HS-5 (cell line): ENCODE measurements at places on chromosomes 6 and 20.
A peak's percentile ranks its signal among the peaks of the same experiment; 100 is the strongest.

DNA sequence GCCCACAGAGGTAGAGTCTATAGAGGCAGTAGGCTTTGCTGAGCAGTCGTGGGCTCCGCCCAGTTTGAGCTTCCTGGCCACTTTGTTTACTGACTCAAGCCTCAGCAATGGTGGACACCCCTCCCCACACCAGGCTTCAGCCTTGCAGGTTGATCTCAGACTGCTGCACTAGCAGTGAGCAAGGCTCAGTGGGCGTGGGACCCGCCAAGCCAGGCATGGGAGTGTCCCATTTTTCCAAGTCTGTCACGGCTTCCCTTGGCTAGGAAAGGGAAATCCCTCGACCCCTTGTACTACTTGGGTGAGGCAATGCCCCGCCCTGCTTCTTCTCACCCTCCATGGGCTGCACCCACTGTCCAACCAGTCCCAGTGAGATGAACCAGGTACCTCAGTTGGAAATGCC, 135.3 kb upstream of the NT5E start:
- DNase-seq, result no peak

- DNase-seq, result no peak
Measured at GRCh38 chr6:31008165-31008564, 2.1 kb upstream of the MUC22 start.

- DNase-seq, result no peak
Measured at GRCh38 chr6:108425428-108425827, 130.6 kb downstream of the AFG1L start.

GRCh38 chr20:40741507-40742106, 52.6 kb upstream of the MAFB start:
- no peak for DNase-seq

DNA sequence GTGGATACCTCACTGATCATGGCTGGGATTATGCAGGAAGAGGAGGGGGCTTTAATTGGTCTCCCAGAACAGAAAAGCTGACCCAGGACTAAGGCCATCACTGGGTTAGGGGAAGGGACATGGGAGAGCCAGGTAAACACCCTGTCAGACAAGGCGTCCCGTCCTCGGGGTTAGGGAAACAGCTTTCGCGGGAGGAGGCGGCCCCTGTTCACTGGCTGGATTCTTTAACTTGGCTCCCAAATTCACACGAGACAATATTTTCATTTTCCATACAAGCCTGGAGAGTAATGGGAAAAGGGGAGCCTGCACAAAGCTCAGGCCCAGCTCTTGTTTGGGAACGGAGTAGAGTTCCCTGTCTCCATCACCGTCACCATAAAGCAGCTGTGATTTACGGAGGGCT, 29.3 kb downstream of the KCNK5 start:
- no peak for DNase-seq

GRCh38 chr6:42106112-42107023, 36.1 kb downstream of the C6orf132 start:
- no peak for DNase-seq

DNA sequence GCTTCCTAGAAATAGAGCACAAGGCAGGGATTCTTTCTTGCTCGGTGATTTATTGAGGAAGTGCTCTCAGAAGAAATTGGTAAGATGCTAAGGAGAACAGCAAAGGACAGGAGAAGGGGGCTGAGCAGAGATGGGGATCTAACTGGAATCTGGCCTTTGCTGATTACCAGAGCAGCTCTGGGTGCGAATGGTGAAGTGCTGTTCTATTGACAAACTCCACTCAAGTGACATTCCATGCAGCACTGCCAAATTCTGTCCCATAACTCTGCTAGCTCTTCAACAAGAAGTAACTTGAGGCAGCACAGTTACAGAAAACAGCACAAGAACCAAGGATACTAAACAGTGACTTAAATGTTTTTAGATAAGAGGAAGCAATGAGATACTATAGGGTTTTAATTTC, 13.8 kb upstream of the ANKEF1 start:
- DNase-seq, result no peak

DNA sequence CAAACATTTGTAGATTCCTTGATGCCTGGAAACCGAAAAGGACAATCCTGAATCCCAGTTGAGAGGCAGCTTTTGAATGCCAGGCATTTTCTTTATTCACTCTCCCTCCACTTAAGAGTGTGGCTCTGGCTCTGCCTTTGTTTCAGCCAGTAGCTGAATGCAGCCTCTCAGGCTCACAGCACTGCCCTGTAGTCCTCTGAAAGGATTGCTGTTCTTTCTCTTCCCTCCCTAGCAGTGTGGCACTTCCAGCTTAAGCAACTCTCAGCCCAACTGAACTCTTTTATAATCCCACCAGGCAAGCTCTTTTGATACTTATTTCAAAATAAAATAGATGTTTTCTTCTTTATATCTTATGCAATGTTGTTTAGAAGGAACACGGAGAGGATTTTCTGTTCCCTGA, 415.6 kb downstream of the GJA1 start:
- no peak for DNase-seq

- peak; percentile 49 for DNase-seq
Measured at GRCh38 chr20:35271904-35272303, 6.0 kb downstream of the MMP24OS start.

- DNase-seq, result no peak
Measured at GRCh38 chr6:1228754-1229191, 83.1 kb upstream of the FOXQ1 start.

DNA sequence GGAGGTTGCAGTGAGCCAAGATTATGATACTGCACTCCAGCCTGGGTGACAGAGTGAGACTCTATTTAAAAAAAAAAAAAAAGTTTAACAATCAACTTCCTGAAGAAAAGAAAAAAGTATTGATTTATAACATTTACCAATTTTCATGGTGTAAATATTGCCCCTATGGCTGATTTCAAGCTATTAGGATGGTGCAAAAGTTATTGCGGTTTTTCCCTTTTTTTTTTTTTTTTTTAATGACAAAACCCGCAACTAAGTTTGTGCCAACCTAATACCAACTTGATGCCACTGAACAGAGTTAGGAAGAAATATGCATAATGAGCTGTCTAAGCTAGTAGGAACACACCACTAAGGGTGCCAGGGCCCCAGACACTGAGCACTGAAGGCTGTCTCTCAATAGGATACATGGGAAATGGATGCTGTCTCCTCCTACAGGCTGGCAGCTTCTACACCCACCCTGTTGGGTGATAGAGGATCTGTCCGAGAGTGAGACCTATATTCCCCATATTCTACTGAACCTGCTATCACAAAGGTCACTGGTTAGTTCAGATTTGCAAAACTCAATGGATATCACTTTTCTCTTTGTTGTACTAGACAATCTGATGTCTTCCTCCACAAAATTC, 6.5 kb upstream of the PERP start:
- DNase-seq, result no peak

GRCh38 chr20:51402201-51402600, 140.3 kb downstream of the NFATC2 start:
- no peak for DNase-seq

- no peak for DNase-seq
Measured at GRCh38 chr20:32555584-32555983, 29.5 kb downstream of the NOL4L start.

DNA sequence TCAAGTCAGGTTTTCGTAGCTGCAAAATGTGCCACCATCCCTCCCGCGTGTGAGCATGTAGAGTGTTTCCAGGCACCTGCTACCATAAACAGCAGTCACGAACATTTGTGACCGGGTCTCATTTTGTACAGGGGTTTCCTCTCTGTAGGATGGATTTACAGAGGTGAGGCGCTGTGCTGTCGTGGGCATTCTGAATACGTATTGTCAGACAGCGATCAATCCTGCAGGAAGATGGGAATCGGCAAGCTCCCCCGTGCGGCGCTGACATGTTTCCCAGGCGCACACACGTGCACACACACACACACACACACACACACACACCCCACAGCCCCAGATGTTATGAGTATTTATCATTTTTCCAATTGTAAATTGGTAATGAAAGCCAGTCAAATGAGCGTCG, 15.8 kb downstream of the ANKRD60 start:
- no peak for DNase-seq

GRCh38 chr6:134537146-134537555, 219.2 kb upstream of the SGK1 start:
- peak; percentile 99 for DNase-seq

DNA sequence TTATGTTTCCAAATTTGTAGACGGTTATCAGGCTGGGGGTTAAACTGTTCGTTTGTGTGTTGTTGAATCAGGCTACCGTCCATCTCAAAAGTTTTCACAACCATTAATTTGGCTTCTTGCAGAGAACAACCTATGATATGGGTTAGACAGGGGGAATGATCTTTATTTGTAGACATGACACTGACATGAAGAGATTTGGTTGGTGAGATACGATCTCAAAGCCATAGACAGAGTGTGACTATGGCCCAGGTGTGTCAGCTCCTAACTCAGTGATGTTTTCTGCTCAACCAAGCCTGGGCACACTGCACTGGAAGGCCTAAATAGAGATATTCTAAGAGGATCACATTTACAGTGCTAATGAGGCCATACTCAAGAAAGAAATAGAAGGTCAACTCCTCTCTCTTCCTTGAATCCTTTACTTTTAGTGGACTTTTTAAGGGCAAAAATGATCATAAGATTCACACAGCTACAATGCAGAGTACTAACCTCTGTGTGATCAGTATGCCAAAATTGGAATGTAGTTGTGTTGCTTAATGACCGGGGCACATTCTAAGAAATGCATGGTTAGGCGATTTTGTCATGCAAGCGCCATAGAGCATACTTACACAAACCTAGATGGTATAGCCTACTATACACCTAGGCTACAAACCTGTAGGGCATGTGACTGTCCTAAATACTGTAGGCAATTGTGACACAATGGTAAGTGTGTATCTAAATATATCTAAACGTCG, 17.6 kb upstream of the SNRNP48 start:
- no peak for DNase-seq

GRCh38 chr20:20530428-20531151, 162.7 kb downstream of the INSM1 start:
- no peak for DNase-seq

GRCh38 chr6:15675536-15676220, 12.8 kb upstream of the DTNBP1 start:
- no peak for DNase-seq

DNA sequence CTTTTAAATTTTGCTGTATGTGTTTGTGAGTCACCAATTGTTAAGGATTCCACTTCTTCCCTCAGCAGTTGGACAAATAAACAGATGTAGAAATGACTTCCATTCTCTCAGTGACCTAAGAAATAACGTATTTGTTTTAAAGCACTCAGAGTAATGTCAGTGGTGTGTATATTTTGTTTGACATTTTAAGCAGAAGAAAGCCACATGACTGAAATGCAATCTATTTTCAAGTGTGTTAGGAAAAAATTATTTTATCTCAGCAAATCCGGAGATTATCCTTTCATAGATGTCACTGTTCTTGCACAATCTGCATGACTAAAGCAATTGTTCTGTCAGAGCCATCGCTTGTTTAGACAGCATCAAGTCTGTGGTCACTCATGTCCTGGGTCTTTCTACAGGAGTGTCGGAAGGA, 77.1 kb downstream of the JAG1 start:
- no peak for DNase-seq

DNA sequence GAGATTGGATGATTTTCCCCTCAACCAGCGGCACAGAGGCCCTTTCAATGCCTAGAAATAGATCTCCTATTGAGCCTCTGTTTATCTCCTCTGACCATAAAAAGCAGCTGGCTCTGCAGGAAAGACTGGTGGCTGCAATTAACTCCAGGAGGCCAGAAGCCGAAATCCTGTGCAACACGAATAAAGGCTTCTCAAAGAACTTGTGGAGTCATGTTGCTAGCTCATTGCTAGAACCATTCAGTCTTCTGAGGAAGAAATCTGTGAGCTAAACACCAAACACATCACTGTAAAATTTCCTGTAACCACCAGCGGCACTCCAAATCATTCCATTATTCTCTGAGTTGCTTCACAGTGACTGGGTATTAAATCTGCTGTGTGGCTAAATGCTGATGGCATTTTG, 49.1 kb upstream of the TPD52L1 start:
- DNase-seq, result no peak

- no peak for DNase-seq
Measured at GRCh38 chr6:85453490-85453889, 3.6 kb downstream of the NT5E start.

- no peak for DNase-seq
Measured at GRCh38 chr6:20900389-20901160, 366.3 kb downstream of the CDKAL1 start.

- no peak for DNase-seq
Measured at GRCh38 chr6:684831-685636, 7.9 kb downstream of the EXOC2 start.

GRCh38 chr6:13172291-13172690, 156.0 kb downstream of the TBC1D7 start:
- no peak for DNase-seq
